ENCODE measurements at places on chromosomes 13 and 19.
A peak's percentile ranks its signal among the peaks of the same experiment; 100 is the strongest.

DNA sequence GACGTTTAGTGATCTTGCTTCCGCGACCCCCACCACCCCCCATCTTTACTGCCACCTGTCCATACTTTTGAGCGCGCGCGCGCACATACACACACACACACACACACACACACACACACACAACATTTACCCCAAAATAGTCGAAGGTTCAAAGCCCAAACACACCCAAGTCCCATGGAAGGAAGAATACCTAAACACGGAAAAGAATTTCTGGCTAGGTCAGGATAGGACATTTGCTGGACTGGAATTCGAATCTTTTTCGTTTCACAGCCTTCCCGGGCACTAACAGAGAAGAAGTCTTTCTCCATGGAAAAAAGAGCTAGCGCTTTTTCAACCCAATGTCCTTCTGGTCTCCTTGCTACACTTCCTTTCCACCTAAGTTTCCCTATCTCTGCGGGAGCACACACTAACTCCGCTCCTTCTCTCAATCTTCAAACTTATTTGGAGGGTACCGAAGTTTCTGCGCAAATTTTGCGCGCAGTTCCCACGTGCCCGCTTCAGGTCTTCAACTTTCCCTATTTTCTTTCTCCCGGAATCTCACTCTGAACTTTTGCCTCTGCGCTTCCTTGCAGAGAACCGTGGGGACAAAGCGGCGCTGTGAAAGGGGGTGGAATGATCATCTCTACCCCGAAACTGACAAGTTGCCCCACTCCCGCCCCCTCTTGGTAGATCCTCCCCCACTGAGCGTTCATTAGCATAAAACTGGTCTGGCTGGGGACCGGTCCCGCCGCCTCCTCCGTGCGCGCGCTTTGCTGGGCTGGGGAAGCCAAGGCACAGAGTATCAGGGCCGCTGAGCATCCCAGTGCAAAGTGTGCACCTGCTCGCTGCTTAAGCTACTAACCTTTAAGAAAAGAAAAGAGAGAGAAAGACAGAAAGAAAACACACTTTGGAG lies 2.7 kb downstream of the DACH1 start:
- peak; percentile 63 for DNase-seq

DNA sequence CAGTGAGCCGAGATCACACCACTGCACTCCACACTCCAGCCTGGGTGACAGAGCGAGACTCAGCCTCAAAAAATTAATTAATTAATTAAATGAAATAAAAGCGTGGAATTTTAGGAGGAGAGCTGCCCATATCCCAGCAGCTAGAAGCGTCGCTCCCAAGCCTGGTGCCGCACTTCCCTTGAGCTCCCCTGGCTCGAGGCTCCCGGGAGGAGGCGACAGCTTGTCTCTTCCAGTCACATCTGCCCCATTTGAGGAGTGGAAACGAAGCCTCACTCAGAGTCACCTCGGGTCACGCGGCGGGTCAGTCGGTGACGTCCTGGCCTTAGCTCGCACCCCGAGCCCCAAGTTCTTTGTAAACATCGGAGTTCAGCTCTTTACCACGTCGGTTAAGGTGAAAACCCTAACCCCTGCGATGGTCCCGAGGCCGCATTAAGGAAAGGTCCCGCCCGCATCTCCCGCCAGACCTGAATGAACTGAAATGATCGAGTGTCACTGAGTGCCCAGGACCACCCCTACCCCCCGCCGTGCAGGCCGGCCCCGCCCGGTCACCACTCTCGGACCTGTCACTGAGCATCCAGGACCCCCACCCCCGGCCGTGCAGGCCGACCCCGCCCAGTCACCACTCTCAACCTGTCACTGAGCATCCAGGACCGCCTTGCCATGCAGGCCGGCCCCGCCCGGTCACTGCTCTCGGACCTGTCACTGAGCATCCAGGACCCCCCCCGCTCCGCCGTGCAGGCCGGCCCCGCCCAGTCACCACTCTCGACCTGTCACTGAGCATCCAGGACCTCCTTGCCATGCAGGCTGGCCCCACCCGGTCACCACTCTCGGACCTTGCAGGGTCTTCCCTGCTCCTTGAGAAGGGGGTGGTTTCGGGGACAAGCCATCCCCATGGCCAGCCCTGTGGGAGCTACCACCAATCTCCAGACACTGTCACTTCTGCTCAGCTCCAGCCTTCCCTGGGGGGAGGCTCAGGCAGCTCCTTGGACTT lies 176.9 kb downstream of the KDM4B start:
- peak; percentile 12 for DNase-seq

DNA sequence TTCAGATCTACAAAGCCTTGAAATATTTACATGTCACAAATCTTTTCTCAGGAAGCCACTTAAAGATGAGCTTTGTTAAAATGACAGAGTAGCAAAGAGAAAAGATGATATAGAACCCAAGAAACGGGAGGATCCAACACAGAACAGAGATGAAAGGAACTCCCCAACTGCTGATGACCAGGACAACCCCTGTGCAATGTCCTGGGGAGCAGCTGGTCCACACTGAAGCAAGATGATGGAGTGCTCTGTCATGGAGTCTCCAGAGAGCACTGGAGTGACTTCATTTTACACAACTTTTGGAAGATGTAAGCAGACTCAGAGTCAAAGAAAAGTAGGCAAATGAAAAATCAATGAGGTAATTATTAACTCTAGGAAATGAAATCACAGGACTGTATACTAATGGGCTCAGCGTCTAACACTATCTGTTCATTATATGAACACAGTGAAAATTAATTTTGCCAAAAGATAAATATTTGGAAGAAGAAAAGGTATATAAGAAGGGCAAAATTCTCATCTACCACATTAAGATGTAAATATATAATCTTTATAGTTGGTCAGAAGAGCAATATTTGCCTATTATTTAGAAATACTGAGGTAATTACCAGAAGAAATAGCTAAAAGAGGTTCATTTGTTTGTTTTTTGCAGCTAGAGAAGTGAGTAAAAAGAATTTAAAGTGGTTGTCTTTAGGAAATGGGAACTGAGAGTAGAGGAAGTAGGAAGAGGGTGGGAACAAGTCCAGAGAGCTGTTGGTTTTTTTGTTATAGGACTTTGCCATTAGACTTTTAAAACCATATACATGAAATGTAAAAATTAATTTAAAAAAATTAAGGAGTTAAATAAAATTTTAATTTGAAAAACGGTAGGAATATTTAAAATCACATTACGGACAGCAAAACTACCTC lies 30.5 kb downstream of the MTRF1 start:
- DNase-seq = no peak

GRCh38 chr13:39961036-39961435 lies 305.6 kb downstream of the COG6 start:
- DNase-seq = no peak

DNA sequence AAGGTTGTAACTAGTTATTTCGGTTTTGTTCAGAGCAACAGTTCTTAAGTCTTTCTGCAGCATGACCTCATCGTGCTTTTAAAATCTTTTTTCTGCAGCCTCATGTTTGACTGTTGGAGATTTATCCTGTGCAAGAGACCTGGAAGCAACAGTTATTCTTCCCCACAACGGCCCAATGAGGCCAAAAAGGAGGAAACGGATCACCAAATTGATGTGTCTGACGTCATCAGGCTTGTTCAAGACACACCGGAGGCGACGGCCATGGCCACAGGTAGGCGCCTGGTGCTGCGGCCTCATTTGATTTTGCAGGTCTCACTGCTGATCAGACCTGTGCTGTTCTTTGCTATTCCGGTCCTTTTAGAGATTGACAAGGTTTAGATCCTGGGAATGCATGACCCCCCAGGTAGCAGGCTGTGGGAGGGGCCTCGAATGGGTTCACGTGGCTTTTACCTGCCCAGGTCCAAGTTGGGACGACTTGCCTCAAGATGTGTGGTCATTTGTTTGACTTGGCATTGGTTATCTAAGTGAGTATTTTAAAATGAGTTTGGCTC lies 66.8 kb upstream of the MCF2L start:
- no peak for DNase-seq

DNA sequence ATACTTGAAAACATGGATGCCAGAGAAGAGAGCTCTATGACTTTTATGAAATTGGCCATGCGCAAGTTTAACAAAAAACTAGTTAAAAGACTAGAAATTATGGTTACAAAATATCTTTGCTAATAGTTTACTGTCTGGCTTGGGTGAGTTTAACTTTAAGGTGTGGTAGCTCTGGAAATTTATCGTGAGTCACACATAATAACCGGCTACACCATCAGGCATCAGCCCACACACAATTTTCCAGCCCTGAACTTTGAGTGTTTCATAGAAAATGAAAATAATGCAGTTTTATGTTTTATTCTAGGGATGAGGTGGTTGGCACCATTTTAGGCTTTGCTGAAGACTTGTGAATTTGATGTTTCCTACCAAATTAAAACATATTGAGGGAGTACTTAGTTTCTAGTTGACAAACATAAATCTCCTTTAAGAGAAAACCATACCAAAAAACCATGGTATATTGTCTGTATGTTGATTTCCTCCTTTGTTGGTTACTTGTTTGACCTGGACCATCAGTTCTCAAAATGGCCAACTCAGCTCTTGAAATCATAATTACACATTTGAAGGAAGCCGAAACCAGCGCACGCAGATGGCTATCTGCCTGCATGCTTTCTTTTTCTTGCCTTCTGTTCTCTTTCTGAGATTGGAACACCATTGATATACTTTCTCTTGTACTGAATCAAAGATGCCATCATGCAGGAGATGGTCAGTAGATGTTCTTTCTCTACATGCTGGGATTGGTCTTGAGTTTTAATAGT lies 125.1 kb downstream of the AKAP11 start:
- DNase-seq = no peak

All from heart right ventricle (tissue), 16 donors.